ENCODE measurements at places on chromosomes 5 and 9. TPM values are rescaled to one million over a fixed set of nuclear protein-coding genes. Genes with fewer than 3 reads are reported as not detected.

Gene SLCO4C1
- total RNA-seq = 4.1 TPM

Gene PAEP
- not detected for total RNA-seq

Gene HAND1
- total RNA-seq = under 0.01 TPM

Gene SLC6A3
- total RNA-seq = not detected

Gene CCDC180
- 6.2 TPM for total RNA-seq

Gene MAN1B1
- total RNA-seq = 103 TPM

Gene SPATA6L
- 0.72 TPM for total RNA-seq

Gene SPINK4
- total RNA-seq = not detected

Gene OR1L6
- total RNA-seq = not detected

Gene ADRB2
- 0.29 TPM for total RNA-seq

Gene ADGRD2
- total RNA-seq = not detected

Gene MED27
- total RNA-seq = 25.7 TPM

Gene SLC25A2
- total RNA-seq = 0.59 TPM

Gene IFNA13
- total RNA-seq = not detected

Gene APC
- 65.7 TPM for total RNA-seq

Gene LMAN2
- 295 TPM for total RNA-seq

Gene BHMT2
- 12.1 TPM for total RNA-seq

Gene GABRG2
- total RNA-seq = not detected

Gene TEX48
- not detected for total RNA-seq

Gene TMEM215
- total RNA-seq = not detected

Gene TEK
- 8.3 TPM for total RNA-seq

Gene KIAA0825
- total RNA-seq = 10.0 TPM

Gene DNAJB5
- 12.7 TPM for total RNA-seq

Gene CARTPT
- total RNA-seq = not detected
